T-helper 9 cell (primary cell): ENCODE measurements at places on chromosomes 12 and 14.

- no peak for DNase-seq
Observed at GRCh38 chr12:54486173-54486867, 11.2 kb upstream of the NCKAP1L start.

GRCh38 chr14:101542391-101542790, 18.9 kb upstream of the DIO3 start:
- DNase-seq: no peak

DNA sequence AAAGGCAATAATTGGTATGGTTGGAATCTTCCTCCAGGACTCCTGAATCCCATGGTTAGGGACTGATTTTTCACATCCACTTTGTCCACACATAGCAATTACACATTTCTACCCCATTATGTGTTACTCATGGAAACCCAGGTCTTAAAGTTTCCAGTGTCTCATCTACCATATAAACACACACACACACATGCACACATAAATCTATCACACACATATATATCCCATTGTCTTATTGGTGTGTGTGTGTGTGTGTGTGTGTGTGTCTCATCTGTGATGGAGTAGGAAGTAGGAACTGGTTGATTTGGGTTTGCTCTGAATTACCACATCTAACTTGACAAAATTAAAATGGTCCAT, 525.4 kb downstream of the FUT8 start:
- no peak for DNase-seq

GRCh38 chr12:57462912-57463253, 3.3 kb downstream of the GLI1 start:
- no peak for DNase-seq

GRCh38 chr14:90538716-90539495, 142.1 kb downstream of the CALM1 start:
- no peak for DNase-seq

DNA sequence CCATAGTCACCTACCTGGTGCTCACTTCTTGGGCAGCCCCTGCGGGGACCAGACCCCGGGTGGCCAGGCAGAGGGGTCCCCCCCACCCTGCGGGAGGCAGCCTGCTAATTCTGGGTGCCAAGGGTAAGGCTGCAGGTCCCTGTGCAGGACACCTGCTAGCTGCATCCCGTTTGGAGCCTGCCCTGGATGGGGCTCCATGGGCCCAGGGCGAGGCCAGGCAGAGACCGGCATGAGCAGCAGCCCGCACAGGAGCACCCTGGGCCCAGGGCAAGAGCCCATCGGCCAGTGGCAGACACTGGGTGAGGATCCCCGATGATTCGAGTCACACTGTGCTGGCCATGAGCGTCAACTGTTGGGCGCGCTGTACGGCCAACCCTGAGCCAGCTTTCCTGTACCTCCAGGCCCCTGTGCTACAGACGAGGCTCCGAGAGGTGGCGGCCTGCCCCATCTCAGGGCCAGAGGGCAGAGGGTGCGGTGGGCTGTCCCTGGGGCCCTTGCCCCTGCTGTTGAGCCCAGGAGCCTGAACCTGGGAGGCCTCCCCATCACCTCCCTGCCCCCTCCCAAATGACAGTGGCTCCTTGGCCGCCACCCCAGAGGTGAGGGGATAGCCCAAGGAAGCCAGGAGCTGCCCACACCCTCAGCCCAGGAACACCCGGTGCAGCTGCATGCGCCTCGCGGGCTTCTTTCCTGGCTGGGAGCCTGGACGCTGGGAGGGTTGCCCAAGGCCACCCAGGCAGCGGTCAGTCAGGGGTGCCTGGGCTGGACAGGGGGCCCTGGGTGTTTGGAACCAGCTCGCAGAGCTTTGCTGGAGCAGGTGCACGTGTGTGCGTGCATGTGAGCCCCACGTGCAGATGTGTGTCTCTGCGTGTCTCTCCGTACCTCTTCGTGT, 47.7 kb downstream of the CYP46A1 start:
- no peak for DNase-seq

GRCh38 chr14:68792979-68793733, at the start of gene ZFP36L1:
TSS of gene ZFP36L1 (minus strand) at chr14:68793067. CDS start at chr14:68792938, 129 bp downstream.
- DNase-seq: peak; percentile 92

DNA sequence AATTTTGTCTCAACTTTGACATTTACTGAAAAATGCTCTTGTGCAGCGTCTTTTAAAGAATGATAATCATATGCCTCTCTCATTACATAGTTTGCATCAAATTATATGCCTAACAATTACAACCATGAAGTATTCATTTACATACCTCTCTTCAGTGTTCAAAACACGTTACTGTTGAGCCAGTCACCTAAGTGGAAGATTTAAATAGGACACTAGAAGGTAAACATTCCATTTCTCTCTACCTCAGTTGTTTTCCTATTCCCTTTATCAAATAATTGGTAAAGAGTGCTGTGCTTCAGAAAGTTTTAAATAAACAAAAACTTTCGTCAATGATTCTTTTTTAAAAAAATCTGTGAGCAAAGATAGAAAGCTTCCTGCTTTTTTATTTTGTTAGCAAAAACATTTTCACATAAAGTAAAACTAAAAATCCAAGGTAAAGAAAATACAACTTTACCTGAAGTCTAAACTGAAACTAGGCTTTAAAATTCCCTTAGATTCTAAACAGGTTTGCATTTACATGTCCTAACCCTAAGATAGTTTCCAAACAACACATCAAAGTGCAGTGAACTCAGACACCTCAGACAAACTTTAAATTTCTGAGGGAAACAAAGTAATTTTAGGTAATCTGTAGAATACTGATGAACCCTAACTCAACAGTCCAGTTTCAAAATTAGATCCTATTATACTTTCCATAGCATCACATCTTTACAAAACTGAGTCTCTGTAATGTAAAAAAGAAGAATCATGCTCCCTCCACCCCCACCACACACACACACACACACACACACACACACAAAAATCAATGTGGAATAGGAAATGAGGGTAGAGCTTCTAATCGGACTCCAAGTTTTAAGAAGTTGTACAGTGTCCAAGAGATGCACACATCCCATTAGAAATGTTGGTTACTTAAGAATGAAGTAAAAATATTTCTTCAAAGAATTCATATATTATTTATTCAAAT, 46.2 kb downstream of the PAWR start:
- no peak for DNase-seq

- DNase-seq: no peak
Observed at GRCh38 chr14:98293576-98293975, 978.4 kb downstream of the BCL11B start.

- no peak for DNase-seq
Observed at GRCh38 chr12:1108276-1108675, 117.3 kb downstream of the ERC1 start.

- DNase-seq: no peak
Observed at GRCh38 chr14:23349156-23349845, 3.4 kb downstream of the SLC22A17 start.

DNA sequence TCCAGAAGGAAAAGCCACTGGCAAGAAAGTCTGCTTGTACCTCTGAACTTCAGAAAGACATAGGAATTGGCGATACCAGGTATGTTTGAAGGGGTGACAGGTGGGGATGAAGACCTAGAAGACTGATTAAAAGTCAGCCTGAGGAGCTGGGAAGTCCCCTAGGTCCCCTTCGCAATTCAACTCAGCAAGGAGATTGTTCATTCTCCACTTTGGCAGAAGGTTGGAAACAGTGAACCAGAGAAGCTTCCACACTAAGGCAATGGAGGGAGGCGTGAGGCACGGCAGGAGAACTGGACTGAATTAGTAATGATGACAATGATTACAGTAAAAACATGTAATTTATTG, 240.3 kb upstream of the TMPO start:
- DNase-seq: no peak

DNA sequence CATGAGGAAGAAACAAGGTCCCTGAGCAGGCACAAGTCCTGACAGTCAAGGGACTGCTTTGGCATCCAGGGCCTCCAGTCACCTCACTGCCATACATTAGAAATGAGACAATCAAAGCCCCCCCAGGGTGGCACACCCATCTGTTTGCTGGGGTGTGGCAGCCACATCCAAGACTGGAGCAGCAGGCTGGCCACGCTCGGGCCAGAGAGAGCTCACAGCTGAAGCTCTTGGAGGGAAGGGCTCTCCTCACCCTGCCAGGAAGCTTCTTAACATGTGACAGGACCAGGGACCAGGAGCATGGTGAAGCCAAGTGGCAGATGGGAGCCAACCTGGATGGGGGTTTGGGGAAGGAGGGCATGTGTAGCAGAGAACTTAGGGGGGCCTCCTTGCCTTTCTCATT, 10.0 kb downstream of the CACNB3 start:
- no peak for DNase-seq

DNA sequence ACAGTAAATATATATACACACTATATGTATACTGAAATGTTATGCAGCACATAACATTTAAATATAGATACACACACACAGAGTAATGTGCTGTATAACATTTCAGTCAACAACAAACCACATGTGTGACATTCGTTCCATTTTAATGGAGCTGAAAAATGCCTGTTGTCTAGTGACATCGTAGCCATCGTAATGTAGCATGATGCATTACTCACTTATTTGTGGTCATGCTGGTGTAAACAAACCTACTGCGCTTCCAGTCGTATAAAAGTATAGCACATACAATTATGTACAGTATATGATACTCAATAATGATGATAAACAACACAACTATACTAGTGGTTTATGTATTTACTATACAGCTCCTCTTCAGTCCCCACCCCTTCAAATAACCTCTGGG, 119.0 kb upstream of the SLC38A4 start:
- no peak for DNase-seq

- DNase-seq: no peak
Observed at GRCh38 chr14:59204305-59204704, 15.8 kb downstream of the DAAM1 start.

- peak; percentile 72 for DNase-seq
Observed at GRCh38 chr12:91877022-91877421, 268.6 kb downstream of the BTG1 start.

- DNase-seq: no peak
Observed at GRCh38 chr12:131438881-131439280, 272.0 kb upstream of the SFSWAP start.

DNA sequence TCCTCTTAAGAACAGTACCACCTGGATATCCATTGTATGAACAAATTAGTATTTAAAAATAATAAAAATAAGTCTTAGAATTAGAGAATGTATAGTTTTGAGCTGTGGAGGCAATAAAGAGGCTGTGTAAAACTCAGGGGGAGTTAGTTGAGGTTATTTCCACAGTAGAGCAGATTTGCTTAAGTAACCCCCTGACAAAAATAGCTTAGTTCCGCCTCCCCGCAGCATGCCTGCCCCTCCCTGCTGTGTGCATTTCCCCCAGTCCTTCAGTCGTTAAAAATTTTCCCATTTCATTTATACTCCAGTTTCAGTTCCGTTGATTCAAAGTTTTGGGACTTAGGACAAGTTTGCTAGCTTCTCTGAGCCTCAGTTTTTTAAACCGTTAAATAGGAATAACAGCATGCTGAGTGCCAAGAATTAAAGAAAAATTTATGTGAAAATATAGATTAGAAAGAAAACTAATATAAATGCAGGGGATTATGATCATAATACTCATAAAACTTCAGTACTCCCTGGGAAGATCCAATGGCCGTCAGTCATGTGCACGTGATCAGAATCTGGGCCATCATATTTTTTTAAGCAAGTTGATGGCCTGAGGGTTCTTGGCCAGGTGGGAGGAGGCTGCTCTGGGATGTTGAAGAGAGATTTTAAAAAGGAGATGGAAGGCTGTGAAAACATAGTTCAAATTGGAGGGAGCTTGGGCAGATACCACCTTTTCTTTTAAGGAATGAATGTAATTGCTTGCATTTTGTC, 14.5 kb upstream of the SLC38A2 start:
- DNase-seq: no peak

- no peak for DNase-seq
Observed at GRCh38 chr12:45933504-45933903, 56.9 kb downstream of the SCAF11 start.

DNA sequence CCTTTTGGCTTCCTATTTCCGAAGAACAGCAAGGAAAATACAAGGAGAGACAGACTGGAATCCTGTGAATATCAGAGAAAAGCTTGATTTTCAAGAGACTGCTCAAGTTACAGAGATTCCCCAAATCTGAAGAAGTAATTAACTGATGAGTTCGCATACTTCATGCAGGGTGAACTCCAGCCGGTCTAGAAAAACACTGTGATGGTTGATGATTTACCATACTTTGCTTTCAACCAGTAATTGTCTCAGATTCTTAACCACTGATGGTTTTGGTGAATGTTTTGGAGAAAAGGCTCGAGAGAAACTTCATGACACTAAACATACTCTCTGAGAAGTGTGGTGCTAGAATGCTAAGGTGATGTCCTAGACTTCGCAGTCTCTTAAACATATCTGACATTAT, 4.4 kb upstream of the PLXNC1 start:
- DNase-seq: no peak

GRCh38 chr14:61332658-61333029, 11.3 kb downstream of the PRKCH start:
- DNase-seq: no peak

- DNase-seq: no peak
Observed at GRCh38 chr12:42076976-42077375, 67.7 kb downstream of the GXYLT1 start.

DNA sequence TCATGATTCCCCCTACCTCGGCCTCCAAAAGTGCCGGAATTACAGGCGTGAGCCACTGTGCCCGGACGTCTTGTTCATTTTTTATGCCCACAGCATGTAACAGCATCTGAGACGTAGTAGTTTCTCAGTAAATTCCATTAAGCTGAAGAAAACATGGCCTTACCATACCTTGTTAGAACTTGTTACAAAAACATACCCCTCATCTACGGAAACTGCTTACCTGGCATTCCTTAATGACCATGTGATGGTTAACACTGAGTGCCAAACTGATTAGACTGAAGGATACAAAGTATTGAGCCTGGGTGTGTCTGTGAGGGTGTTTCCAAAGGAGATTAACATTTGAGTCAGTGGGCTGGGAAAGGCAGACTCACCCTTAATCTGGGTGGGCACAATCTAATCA, 186.8 kb downstream of the CEP128 start:
- DNase-seq: no peak

DNA sequence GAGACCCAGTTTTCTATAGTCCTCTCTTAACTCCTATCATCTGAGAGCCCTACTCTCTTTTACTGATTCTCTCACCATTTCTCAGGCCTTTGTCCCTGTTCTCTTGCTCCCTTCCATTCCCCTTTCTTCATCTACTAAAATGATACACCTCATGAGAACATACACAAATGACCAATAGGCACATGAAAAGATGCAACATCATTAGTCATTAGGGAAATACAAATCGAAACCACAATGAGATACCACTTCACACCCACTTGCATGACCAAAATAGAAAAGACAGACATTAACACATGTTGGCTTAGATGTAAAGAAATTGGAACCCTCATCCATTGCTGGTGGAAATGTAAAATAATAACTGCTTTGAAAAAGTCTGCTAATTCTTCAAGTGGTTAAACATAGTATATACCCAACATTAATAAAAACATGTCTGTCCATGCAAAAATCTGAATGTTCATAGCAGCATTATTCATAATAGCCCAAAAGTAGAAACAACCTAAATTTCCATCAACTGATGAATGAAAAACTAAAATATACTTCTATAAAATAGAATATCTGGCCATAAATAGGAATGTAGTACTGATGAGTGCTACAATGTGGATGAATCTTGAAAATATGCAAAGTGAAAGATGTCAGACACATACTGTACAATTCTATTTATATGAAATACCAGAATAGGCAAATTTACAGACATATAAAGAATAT, 66.0 kb downstream of the DENND5B start:
- no peak for DNase-seq

GRCh38 chr14:54170301-54170700, 213.7 kb upstream of the BMP4 start:
- DNase-seq: no peak
